ENCODE measurements at places on chromosomes 4 and X.

- DNase-seq, result no peak
Observed at GRCh38 chr4:108224611-108225053, 55.9 kb upstream of the LEF1 start.

DNA sequence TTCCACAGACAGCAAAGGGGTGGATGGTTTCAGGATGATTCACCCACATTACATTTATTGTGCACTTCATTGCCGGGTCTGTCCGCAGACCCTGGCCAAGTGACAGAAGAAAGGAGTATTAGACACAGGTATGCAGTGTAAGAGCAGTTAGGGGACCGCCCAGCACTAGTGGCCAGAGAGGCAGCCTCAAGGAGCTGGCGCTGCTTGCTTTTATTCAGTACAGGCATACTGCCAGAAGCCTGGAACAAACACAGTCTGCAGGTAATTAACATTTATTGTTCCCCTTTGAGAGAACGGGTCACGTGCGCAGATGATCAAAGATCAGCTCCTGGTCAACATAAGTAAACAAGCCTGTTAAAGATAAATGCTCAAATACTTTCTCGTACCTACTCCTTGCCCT lies 1639.0 kb upstream of the IGFBP7 start:
- DNase-seq, result no peak

DNA sequence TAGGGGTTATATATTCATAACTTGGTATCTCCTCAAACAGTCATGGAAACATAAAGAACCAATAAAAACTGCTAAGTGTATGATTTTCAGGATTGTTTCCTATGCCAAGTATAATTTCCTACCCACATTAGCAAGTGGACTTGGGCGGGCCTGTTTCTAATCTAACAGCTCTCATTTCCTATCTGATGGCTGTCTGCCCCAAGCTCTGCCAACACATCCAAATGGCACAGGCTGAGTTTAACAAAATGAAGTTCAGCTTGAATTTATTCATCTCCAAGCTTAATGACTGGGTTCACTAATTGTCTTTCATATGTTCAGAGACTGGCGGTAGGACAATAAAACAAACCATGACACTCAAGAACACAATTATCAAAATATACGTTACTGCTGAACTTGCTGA lies 55.5 kb upstream of the S100G start:
- DNase-seq, result no peak

DNA sequence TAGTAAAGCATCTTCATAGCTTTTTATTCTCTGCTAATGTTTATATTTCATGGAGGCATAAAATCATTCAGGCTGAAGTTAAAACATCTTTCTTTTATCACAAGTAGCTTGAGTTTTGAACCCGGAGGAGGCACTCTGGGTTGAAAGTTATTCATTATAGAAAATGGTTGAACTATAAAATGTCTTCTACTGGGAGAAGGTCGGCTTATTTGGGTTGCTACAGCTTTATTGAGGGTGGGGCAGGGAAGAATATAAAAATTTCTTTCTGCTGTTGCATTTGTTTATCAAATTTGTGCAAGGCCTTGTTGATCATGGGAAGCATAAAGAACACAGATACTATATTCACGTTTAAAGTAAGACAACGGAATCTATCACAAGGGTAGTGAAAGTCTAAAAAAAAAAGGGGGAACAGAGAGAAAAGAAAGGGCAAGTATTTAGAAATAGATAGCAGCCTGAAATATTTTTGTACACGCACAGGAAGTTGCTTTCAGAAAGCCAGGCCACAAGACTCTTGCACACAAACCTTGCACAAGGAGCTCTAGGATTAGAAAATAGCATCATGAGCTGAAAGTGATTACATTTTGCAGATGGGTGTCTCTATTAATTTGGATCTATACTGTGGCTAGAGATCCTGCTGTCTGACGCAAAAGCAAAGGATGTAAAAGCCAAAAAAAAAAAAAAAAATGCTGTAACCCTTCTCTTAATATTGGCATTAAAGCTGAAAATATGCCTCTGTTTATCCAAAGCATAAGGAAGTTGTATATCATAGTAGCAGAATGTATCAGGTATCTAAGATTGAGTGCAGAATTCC lies 37.2 kb upstream of the FAM9C start:
- DNase-seq, result no peak

GRCh38 chr4:32569861-32570260 lies 1849.7 kb downstream of the PCDH7 start:
- DNase-seq, result no peak

GRCh38 chrX:40278340-40279090 lies 180.8 kb upstream of the BCOR start:
- DNase-seq, result no peak

DNA sequence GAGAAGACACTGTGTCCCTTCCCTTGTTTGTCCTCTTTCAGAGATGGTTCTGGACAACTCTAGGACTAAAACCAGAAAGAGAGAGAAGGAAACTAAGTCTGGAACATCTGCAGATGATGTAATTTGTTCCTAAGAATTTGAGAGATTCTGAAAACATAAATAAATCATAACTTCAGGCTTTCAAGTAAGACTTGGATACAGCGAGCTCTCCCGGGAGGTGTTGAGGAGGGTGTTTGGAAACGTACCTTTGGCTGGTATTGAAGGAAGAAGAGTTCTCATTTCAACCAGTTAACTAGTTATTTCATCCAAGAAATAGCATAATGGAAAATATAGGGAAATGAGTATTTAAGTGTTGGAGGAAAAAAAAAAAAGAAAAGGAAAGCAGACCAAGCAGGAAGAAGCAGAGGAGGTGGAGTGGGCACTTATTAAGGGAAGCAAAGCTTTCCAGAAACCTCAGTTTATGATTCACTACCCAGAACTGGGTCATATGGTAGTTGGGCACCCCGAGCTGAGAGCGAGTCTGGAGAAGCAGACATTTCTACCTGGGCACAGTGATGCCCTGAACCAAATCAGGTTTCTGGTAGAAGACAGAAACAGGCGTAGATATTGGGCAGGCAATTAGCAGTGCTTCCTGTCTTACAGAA lies 26.9 kb downstream of the CCNG2 start:
- no peak for DNase-seq

GRCh38 chr4:106762666-106763443 lies 273.3 kb downstream of the DKK2 start:
- DNase-seq, result no peak

- DNase-seq, result peak; percentile 79
Observed at GRCh38 chr4:77193511-77194102, 36.6 kb downstream of the CCNG2 start.

DNA sequence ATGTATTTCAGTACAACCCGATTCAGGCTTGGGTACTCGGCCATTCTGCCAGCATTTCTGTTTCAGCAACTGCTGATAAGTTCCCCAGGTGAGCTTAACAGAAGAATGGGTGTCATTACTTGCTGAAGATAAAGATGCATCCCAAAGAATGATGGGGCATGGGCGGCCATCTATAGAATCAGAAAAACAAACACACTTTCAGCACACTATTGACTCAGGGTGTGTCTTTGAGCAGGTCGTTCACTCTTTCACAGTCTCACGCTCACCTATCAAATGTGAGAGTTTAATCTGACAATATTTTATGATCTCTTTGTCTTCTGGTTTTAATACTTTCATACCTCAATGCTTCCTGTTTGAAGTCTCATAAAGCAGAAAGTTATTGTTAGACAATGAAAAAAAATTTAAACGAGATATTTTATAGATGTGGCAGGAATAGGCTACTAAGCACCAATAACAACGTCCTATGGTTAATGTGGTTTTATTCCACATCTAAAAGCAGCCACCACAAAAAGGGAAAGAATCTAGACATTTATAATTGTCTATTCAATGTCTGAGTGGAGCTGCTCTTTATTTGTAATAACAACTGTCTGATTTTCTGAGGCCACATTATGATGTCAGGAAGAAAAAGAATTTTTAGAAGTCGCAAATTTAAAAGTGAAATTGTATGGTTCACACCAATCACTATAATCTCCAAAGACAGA lies 17.0 kb downstream of the GASK1B start:
- no peak for DNase-seq

DNA sequence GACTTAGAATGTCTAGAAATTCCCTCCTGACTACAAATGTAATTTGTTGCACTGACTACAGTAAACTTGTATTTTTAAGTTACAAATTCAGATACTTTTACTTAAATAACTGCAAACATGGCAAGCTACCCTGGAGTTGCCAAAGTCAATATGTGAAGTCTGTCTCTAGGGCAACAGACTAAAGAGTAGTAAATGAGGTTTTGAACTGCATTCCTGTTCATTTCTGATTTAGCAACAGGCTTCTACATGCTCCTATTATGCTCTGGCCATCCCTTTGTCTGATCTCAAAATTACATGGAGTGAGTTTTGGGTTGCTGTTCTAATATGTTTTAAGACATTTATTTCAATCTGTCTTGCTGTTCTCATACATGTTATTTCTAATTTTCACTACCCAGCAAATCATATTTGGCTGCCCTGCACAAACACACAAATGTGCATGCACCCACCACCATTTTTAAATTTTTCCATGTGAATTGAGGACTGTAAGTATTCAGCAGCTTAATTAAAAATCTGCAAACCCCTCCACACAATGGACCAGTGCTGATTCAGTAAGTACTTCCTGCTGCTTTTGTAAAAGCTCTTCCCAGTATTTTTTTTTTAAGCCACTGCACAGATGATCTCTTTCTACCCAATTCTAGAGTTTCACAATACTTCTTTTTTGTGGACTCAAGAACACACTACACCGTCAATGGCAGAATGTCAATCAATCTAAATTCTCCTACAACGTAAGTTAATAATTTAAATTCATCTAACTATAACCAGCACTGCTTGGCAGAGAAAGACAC lies 26.7 kb downstream of the SH3RF1 start:
- DNase-seq, result no peak

DNA sequence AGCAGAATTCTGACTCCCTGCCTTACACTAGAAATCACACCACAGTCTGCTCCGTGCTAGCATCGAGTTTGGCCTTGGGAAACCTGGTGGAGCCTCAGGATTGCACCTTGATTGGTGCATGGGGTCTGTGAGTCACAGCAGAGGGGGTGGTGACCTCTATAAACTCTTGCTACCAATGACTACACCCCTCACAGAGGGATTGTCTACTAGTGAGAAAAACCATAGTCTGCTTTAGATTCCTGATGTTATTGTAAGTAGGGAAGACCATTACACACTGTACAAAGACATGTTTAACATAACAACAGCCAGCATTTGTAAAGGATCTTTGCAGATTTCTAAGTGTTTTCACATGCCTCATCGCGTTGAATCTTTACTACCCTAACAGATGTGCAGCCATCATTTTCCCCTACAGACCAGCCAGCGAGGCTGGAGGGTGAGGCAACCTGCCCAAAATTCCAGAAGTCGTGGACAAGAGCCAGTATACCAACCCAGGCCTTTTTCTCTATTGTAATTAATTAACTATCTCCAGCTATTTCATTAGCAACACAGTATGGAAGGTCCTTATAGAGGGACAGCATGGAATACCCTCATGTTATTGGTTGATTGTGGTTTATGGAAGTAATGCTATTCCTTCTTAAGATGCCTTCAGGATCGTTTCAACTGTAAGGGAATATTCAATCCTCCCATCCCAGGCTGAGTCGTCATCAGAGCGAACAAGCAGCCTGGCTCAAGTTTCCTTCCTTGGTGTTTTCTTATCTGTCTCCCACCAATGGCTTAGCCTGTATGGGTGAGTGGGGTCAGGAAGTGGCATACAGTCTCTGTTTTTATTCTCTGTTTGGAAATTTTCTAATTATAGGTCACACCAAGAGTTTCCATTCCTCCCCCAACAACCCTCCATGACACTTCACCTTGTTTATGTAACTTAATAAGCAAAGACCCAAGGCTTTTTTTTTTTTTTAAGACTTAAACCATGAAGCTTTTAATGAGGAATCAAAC lies 55.9 kb upstream of the KDR start:
- DNase-seq, result no peak

- no peak for DNase-seq
Observed at GRCh38 chrX:9349572-9350494, 115.0 kb upstream of the TBL1X start.

DNA sequence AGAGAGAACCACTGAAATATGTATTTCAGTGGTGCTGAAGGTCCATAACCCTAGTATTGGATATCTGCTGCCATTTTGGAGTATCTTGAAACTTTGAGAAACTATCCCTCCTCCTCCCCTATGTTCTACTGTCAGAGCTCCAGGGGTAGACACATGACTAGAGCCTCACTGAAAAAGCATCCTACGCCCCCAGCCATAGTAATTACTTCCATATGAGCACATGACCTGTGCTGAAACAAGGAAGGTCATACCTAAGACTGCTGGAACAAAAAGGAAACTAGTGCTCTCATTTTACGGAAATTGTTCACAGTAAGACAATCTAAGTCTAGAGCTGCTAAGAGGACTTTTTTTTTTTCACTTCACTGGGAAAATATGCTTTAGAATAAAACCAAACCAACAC lies 42.0 kb upstream of the MAPK10 start:
- no peak for DNase-seq

DNA sequence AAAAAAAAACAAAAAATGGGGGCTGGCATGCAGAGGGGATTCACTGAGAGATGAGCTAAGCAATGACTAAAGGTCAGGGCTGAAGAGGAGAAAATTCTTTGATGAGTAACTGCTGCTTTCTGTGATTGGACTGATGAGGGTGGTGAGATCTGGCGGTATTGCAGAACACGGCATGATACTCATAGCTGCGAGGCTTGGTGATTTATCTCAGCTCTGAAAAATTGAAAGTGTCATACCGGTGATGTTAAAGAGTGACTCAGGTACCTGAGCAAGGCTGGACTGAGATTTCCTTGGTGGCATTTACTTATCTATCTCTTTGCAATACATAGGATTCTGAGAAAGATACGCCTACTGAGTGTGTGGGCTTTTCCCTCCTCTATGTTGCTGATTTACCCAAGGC lies 204.1 kb upstream of the DDX53 start:
- no peak for DNase-seq

DNA sequence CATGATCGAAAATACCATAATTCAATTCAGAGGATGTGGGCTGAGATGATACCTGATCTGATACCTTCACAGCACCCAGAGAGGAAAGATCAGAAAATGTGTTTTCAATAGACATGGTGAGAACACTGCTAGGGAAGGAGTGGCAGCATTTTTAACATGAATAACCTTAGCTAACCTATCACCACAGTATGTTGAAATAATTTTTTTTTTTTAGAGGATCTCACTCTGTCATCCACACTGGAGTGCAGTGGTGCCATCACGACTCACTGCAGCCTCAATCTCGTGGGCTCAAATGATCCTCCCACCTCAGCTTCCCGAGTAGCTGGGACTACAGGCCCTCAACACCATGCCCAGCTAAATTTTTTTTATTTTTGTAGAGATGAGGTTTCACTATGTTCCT lies 90.5 kb upstream of the RAPGEF2 start:
- no peak for DNase-seq

GRCh38 chr4:82042042-82042441 lies 331.7 kb downstream of the HNRNPD start:
- DNase-seq, result no peak

DNA sequence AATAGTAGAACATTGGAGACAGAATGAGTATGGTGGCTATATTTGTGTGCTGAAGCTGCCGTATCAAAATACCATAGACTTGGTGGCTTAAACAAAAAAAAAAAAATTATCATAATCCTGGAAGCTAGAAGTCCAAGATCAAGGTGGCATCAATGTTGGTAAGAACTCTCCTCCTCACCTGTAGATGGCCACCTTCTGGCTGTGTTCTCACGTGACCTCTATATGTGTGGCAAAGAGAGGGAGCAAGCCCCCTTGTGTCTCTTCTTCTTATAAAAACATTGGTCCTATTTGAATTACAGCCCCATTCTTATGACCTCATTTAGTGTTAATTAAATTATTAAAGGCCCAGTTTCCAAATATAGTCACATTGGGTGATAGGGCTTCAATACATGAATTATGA lies 1640.9 kb upstream of the PCDH7 start:
- no peak for DNase-seq

Measured in GM18507 (cell line).